Esophagus squamous epithelium (tissue), 5 donors: ENCODE measurements at places on chromosomes 12 and 14.

GRCh38 chr12:65022421-65022820 lies 98.7 kb downstream of the WIF1 start:
- no peak for DNase-seq

DNA sequence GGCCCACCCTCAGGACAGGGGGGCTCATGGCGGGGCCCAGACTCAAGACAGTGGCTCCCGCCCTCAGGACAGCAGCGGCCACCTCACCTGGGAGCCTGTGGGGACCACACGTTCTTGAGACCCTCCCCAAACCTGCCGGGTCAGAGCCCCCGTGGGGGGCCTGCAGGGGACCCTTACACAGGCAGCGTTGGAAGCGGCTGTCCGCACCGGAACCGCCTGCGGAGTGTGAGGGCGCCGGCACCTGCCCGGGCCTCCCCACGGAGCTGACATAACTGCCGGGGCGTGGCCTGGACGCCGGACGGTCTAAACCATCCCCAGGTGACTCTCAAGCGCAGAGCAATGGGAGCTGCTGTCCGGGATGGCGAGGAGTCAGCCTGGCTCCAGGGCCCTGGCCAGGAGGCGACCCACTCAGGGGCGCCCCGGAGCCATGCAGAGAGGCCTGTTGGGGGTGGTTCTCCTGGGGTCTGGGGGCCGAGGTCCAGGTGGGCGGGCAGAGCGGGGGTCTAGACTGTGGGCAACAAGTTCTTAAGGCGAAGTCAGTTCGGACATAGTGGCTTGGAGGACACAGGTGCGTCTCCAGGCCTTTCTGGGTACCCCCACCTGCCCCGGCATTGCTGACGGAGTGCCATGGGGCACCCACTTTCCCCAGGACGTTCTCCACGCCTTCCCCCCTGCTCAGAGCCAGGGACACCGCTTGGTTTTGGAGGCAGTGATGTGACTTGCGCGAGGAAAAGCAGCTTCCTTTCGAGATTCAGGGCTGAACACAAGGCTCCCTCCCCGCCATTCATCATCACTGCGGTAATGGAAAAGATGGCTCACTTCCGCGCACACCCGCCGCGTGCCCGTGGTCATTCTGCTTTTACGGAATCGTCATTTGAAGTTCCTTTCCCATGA lies 23.2 kb downstream of the GALNT9 start:
- no peak for DNase-seq

DNA sequence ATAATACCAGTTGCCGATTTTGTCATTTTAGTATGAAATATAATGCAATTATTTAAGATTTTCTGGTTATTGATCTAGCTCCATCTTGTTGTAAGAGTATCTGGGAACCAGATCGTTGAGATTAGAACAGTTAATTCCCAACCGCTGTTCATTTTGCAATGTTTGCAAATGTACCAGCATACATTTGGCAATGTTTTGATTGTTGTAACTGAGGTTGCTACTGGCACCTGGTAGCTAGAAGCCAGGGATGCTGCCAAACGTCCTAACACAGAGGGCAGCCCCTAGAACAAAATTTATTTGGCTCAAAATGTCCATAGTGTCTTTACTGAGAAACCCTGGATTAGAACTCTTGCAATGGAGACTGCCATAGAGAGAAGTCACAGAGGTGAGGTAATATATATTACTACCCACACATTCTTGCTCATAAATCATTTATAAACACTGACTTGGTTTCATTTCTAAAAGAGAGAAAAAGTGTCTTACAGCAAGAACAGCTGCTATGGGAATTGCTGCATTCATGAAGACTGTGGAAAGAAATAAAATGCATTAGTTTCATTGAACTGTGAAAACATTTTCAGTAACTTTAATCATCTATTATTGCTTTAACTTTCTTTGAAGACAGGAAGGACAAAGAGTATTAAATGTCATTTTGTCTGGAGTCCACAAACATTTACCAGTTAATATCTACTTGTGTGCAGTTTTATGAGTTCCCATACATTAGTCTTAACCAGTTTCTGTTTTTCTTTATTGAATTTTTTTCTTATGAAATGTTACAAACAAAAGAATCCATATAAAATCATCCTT lies 46.2 kb downstream of the ABCC9 start:
- no peak for DNase-seq

DNA sequence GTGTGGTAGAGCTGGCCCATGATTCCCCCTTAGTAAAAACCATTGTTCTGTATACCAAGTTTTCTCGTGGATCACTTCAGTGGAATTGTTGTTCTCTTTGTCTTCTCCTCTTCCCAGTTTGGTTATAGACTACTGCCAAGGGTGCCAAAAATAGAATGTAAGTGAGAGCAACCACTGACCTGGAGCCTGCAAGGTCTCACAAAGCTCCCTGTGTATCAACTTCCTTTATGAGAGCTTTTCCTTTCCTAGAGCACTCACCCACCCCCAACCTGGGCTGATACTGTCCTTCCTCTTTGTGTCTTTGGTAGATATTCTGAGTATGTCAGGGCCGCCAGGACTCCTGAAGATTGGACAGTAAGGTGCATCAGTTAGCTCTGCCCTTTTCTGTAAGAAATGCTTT lies 101.0 kb downstream of the SCN8A start:
- no peak for DNase-seq

- DNase-seq: no peak
Observed at GRCh38 chr14:68726093-68726695, 66.7 kb downstream of the ZFP36L1 start.

GRCh38 chr14:22210026-22210425 lies 379.0 kb downstream of the DAD1 start:
- DNase-seq: no peak

GRCh38 chr12:6199531-6200255 lies 507 bp upstream of the CD9 start:
- no peak for DNase-seq

DNA sequence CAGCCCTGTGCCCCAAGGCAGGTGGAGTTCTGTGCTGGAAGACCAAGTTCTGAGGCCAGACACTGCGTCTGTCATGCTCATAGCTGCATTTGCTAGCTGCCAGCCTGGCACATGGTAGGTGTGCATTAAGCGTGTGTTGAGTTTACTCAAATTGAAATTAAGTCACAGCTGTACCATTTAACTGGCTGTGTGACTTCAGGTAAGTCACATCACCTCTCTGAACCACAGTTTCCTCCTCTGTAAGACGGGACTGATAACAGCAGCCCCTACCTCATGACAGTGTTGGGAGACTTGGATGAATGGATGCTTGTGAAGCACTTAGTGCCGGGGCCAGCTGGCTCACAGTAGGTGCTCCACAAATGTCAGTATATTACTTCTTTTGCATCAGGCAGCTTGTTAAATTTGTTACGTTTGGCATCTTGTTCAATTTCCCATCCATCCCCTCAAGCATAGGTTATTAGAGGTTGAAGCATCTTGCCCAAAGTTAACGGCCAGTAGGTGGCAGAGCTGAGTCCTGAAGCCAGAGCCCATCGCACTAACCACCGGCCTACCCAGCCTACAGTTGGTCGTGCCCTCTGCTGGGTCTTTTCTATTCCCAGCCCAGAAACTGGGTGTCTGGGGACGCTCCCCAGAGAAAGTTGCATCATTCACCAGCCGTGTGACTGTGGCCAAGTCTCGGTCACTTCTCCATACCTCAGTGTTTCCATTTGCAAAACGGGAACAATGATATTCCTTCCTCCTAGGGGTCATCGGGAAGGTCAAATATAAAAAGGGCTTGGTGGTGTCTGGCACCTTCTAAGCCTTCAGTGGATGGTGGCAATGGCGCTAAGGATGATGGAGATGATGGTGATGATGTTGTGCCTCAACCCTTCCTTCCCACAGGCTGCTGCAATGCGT lies 4.5 kb downstream of the DAO start:
- DNase-seq: no peak

DNA sequence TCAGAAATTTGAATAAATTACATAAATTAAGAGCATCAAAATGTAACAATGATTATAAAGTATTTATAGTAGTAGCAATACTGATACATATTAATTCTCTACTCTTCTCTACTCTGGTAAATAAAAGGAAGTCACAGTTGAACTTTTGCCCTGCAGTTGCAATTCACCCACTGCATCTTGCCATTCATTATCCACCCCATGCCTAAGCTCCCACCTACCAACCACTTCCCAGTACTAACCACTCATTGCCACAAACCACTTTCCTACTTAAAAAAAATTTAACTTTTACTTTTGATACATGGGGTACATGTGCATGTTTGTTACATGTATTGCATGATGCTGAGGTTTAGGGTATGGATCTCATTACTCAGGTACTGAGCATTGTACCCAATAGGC lies 174.0 kb downstream of the RASSF9 start:
- no peak for DNase-seq

DNA sequence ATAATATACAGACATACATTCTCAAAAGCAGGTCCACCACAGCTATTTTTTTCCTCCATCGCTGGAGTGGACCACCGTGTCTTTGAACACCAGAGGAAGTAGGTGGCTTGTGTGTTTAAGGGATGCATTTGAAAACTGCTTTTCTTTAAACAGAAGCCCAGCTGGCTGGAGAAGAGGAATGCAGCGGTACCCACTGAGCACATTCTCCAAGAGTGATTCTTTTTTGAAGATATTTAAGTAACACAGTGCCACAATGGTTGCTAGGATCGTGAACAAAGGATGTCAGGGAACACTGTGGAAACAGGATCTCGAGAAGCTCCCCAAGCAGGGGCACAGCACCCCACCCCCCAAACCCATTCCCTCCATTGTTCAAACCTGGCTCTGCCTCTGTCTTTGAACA lies 286.6 kb upstream of the PWP1 start:
- DNase-seq: no peak

- no peak for DNase-seq
Observed at GRCh38 chr12:111842556-111843396, 748 bp downstream of the MAPKAPK5 start.

DNA sequence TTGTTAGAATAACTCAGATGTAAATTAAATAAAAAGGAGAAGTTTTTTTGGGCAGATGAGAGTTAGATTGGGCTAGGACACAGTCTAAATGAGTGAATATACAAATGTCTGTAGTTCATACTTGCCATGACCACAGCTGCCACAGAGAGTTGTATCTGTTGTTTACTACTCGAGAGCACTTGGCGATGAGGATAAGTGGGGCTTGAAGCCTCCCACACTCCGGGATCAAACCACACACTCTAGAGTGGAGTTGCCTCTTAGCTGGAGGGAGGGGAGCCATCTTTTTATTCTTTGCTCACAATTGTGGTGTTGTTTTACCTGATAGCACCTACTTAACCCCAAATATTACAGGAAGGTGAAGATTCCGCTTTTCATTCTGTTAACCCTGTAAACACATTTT lies 27.5 kb downstream of the BEST3 start:
- no peak for DNase-seq

DNA sequence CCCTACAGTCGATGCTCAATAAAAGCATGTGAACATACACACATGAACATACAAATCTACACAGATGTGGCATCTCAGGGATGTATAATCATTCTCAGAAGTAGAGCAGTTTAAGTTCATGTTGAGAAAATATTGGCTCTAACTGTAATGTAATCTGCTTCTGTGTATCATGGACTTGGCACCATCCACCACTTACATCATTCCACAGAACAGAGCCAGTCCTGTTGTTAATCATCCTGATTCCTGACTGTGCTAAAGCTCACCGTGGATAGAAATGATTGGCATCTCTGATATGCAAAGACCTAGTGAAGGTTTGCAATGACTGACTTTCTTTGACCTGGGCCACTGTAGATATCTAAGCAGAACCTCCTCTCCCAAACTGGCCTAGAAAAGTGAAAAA lies 1141.3 kb downstream of the BCL11B start:
- no peak for DNase-seq

GRCh38 chr12:113861708-113862312 lies 104.3 kb downstream of the RBM19 start:
- DNase-seq: no peak

DNA sequence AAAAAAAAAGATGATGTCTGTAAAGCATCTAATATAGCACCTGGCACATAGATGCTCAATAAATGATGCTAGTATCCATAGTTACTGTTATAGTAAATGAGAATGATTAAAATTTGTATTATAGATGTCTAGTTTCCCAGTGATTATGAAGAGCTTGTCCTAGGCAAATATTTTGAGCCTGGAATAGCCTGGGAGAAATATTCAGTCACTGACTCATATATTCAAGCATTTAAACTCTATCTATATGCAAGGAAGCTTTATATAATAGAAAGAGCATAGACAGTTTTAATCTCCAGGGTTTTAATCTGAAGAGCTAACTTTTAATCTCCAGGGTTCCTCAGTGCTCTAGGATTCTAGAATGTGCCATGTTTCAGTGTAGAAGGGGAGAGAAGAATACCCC lies 91.5 kb upstream of the VASH1 start:
- DNase-seq: no peak

GRCh38 chr14:87745507-87746118 lies 247.4 kb downstream of the GALC start:
- no peak for DNase-seq

- no peak for DNase-seq
Observed at GRCh38 chr14:104975481-104976197, 2.5 kb downstream of the AHNAK2 start.

DNA sequence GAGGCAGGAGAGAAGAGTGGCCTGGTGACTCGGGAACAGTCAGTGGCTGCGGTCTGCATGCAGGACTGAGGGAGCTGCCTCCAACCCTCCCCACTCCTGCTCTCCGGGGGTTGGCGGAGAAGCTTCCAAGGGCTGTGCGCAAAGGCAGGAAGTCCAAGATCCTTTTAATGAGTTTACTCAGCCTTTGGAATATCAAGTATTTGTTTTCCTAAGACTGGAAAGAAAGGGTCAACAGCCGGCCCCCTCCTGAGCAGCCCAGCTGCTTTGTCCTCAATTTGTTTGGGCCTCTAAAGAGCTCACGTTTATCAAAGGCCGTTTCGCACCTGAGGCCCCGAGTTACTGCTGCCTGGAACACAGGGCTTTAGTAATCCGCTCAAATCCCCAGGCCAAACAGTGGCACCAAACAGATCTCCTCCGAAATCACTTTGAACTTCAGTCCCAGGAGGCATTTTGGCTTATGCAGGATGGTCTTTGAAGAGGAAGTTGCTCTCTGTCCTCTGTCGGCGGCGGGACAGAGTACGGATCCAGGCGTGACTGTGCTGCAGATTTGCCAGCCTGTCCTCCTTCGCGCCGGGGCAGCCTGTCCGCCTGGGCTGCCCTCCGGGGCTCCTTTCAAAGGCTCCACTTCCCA lies 117.2 kb upstream of the FZD10 start:
- no peak for DNase-seq
